NCI-H1105 (cell line): ENCODE measurements at places on chromosomes 6 and 20.
A peak's percentile ranks its signal among the peaks of the same experiment; 100 is the strongest.

- no peak for DNase-seq
Observed at GRCh38 chr6:109713097-109713496, 22.0 kb downstream of the FIG4 start.

- no peak for DNase-seq
Observed at GRCh38 chr6:109130065-109130464, 34.8 kb downstream of the CEP57L1 start.

GRCh38 chr20:15700147-15700765 lies 873.0 kb downstream of the KIF16B start:
- DNase-seq = no peak

GRCh38 chr6:1144842-1145767 lies 166.8 kb upstream of the FOXQ1 start:
- DNase-seq = no peak

GRCh38 chr6:15544321-15544900 lies 118.4 kb downstream of the DTNBP1 start:
- DNase-seq = no peak

DNA sequence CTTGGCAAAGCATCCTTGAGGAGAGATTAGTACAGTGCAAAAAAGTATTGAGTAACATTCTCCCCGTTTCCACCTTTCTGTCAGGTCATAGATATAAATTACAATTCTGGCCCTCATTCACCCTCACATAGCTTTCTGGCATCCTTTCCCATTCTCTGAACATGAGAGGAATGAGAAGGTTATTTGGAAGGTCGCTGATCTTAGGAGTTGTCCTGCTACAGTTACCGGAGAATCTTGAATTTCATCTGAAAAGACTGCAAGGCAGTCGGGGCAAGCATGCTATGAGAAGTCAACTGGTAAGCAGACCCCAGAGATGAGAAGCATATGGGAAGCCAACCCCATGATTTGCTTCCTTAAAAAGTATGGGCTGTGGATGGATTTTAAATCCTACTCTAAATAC lies 166.7 kb upstream of the CENPW start:
- no peak for DNase-seq

DNA sequence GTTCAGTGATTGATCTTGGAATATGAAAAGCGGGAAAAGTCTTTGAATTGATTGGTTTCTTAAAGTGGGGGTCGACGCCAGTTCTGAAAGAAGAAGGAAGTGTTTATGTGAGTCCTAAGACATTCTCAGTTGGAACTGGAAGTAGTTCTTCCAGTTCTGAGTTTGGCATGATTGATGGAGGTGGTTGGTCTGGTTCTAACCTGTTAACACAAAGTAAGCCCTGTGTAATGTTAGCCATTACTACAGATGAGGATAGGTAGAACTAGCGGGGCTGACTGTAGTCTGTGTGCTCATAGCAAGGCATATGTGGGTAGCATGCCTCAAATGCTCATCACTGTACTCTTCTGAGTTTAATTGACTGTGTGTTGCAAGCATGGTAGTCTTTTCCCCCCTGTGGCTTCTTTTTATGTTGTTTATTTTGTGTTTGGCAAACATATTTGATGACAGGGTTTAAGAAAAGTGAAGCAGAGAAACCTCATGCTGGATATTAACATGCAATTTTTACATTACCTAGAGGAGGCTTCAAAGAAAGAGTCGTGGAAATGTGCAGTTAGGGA lies 24.9 kb downstream of the CITED2 start:
- DNase-seq = no peak

GRCh38 chr20:47397652-47398301 lies 41.3 kb upstream of the ZMYND8 start:
- DNase-seq = peak; percentile 90

- DNase-seq = no peak
Observed at GRCh38 chr6:87723170-87724078, 21.4 kb upstream of the AKIRIN2 start.

DNA sequence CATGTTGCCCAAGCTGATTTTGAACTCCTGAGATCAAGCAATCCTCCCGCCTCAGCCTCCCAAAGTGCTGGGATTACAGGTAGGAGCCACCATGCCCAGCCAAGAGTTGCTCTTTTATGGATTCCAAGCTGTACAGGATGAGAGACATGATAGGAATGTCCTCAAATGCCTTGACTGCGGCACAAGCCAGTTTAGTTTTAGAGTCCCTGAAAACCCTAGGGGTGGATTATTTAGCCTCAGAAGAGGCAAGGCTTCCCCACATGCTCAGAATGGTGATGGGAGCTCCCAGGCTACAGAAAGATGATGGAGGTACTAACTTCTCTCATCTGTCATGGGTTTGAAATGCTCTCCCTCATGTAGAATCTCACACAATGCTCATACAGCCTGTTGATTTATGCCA lies 280.5 kb upstream of the PRND start:
- DNase-seq = no peak

- no peak for DNase-seq
Observed at GRCh38 chr20:50029697-50030461, 47.1 kb downstream of the SNAI1 start.

GRCh38 chr20:15100506-15101160 lies 763.2 kb upstream of the FLRT3 start:
- DNase-seq = no peak

GRCh38 chr6:129866688-129867087 lies 5.6 kb upstream of the TMEM244 start:
- no peak for DNase-seq

DNA sequence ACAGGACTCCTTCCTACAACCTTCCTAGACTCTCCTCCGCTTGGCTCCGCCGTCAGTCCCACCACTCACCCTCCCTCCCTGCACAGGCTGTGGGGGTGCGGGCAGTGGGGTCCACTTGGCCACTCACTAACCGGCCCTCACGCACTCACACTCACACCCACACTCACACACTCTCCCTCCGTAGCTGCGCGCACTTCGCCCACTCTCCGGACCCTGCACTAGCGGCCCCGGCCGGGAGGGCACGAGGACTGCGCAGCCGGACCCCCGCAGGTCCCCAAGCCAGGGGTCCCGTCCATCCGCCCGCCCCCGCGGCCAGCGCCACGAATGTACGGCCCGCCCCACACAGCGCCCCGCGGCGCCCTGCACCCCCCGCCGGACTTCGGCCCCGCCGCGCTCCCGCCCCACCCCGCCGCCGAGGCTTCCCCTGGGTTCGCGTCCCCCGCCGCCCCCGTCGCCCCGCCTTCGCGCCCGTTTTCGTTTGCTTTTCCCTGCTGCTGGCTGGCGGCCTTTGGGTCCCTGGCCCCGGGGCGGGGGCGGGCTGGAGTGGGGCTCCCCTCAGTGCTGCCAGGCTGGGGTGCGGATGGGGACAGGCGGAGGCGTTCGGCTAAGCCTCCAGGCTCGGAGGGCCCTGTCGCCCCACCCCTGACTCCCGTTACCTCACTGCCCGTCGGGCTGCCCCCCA lies 23.0 kb upstream of the SLC22A7 start:
- peak; percentile 17 for DNase-seq

GRCh38 chr6:137496909-137497720 lies 2.9 kb upstream of the OLIG3 start:
- DNase-seq = no peak

DNA sequence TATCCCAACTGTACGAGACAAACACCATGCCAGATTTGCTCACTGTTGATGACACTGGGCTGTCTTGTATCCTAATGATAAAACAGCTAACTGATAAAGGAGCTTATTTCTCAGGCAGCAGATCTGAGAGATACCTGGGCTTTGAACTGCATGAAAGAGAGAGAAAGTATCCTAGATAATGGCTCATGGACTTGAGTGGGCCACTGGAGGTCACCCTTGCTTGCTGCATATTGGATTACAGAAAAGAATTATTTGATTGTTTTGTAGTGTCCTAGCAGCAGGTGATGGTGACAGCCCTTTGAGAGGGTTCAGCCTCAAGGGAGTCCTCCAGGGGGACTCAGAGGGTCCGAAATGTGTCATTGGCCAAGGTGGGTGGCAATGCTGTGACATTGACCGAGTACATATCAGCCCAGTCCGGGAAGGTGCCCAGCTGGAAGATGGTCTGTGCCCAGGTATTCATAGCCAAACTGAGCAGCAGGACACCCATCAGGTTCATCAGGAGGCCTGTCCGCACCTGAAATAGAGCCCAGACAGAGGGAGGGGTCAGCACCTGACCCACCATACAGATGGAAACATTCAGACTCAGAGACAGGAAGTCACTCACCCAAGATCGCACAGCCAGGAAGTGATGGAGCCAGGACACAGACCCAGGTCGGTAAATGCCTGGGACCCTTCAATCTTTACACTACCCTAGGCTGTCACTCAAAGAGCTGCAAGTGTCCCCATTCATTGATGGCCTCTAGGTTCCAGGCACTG lies 9.4 kb upstream of the OCSTAMP start:
- peak; percentile 20 for DNase-seq

DNA sequence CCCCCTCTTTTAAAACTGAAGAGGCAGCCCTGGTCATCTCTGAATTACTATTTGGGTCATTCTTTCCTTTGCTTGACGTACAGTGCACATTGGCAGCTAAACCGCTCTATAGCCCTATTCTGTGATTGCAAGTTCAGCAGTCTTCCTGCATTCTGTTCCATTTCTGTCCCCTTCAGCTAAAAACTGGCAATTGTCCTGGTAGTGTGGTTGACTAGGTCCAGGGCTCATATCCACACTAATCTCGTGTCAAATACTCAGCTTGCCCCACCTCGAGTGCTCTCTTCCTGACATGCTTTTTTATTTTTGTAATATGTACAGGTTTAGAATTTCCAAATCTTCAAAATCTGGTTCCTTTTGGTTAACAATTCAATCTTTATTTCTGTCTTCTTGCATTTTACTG lies 282.1 kb downstream of the THBS2 start:
- no peak for DNase-seq

- peak; percentile 27 for DNase-seq
Observed at GRCh38 chr20:1185790-1186334, 1.1 kb upstream of the TMEM74B start.
